Hematopoietic multipotent progenitor cell treated with erythropoietin and hydrocortisone succinate and interleukin-3 and kit ligand, for 6 days (in vitro differentiated cells): ENCODE measurements at places on chromosomes 11 and 22.

DNA sequence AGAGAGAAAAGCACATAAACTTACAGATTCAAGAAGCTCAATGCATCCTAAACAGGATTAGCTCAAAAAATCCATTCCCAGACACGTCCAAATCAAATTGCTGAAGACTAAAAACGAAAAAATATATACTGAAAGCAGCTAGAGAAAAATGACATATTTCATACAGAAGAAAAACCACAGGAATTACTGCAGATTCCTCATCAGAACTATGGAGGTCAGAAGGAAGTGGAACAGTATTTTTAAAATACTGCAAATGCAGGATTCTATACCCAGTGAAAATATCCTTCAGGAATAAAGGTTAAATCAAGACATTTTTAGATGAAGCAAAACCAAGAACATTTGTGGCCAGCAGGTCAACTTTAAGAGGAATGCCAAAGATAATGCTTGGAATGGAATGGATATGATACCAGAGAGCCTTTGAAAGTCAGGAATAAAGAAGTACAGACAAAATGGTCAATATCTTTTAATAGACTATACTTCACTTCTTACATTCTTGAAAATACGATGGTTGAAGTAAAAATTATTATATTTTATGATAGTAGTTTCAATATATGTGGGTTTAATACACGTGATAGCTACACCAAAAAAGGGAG, 352.9 kb downstream of the CTTN start:
- DNase-seq: no peak

GRCh38 chr11:122248939-122249338, 132.9 kb upstream of the BLID start:
- no peak for DNase-seq

DNA sequence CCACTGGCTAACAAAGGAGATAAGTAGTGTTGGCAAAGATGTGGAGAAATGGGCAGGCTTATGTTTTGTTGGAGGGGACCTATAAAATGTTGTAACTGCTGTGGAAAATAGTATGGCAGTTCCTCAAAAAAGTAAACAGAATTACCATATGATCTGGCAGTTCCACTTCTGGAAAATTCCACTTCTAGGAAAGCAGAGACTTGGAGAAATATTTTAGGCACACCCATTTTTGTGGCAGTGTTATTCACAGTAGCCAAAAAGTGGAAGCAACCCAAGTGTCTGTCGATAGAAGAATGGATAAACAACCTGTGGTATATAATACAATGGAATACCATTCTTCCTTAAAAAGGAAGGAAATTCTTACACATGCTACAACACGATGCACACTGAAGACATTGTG, 57.0 kb upstream of the ADORA2A start:
- DNase-seq: no peak

- peak; percentile 21 for DNase-seq
These were observed at the start of gene SCN4B for GRCh38 chr11:118152552-118153471. Gene SCN4B, minus strand, starts transcription at chr11:118152823. Its CDS starts 150 bp downstream, at chr11:118152673.

DNA sequence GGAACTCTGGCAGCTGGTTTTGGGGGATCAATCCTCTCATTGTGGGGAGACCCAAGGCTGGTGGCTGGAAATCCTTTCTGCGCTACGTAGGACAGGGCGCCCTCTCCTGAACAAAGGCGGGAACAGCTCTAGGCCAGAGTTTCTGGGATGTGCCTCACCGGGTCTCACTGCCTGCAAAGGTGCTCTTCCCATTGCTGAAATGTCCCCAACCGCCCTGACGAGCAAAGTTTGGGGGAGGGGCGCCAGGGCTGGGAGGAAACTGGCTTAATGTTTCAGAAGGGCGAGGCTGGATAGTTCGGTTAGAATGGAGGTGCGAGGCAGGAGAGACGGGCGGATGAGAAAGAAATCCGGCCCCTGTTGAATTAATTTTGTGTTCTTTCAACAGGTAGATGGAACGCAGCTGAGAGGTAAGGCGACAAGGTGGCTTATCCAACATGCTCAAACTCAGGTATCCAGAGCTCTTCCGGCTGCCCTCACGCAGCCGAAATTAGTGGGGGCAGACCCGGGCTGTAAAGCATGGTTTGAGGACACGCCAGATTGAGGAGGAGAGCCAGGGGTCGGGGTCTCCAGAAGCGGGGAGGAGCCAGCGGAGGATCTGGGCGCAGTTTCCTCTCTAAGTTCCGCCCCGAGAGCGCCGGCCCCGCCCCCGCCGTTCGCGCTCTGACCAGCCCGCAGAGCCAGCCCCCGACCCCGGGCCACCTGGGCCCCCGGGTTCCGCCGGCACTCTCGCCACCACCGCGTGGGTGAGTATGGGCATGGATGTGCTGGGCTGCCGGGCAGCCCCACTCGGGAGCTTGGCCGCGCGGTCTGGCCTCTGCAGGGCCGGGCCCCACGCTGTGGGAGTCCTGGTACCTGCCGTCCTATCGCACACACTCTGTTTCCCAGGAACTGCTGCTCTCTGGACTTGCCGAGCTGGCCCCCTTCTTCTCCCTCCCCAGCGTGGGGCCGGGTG, at the start of gene PGAP2:
TSS of gene PGAP2 (plus strand) at position 652 of the 952 bp plus-strand sequence. CDS start 2,700 bp downstream, outside the sequence.
- DNase-seq: peak; percentile 89

- DNase-seq: no peak
These were observed 16.3 kb downstream of the LDHAL6A start for GRCh38 chr11:18471995-18472394.

GRCh38 chr11:57434640-57435546, 8.0 kb upstream of the SLC43A3 start:
- no peak for DNase-seq

DNA sequence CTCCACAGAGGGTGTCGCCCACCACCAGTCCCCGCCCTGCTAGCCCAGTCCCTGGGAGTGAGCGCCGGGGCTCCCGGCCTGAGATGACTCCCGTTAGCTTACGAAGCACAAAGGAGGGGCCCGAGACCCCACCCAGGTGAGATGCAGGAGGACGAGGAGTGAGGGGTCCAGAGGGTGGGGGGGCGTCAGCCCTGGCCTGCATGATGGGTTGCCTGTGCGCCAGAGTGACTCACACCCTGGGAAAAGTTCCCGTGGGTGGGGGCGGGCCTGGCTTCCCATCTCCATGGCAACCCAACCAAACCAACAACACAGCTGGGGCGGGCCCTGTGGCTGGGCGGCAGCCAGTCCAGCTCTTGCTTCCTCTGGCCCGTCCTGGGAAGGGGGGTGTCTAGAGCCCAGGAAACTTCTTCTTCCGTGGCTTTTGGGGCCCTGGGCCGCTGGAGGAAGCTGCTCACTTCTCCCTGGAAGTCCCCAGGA, 4.5 kb downstream of the GAS2L1 start:
- DNase-seq: peak; percentile 93

DNA sequence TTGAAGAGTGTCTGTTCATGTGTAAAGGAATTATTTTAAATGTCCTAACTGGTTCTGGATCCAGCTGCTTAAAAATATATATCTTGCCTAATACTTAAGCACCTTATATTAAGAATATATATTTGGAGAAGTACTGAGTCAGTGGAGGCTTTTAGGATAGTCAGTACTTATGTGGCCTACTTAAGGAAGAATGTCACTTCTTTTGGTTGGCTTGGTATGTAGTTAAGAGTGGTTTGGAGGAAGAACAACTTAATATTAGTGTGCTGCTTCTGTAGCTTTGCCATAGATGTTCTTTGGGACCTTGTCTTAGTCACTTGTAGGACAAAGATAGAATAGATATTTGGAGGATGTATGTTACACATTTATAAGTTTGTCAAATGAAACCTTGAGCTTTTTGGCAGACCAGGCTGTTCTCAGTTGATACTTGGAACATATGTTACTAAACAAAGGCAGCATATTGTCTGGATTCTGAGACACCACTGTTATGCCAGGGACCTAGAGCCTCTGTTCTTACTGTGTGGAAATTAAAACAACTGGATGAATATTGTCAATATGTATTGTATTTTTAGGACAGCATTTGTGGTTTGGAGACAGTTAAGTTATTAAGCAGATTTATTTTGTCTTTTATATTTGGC, 4.9 kb downstream of the HIPK3 start:
- DNase-seq: peak; percentile 14

DNA sequence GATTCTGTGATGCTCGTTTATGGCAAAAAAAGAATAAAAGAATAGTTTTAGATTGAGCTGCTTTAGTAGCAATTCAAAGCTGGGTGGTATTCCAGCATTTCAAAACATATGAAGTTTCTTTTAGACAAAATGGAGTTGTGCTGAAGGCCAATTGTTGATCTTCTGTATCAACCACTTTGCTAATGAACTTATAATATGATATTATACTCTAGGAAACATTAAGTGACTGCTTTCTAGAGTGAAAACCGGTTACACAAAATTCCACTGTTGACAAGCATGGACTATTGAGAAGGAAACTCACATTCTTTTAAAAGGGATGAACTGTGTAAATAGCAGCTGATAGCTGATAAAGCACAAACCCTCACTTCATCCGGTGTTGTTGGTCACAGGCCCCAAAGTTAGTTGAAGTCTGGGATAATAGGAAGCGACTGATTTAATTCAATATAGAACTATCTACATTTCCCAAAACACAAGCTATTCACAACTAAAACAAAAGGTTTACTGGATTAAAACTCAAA, 255.1 kb downstream of the CADM1 start:
- DNase-seq: no peak

GRCh38 chr11:68312117-68312779, at the start of gene LRP5:
Gene LRP5, plus strand, starts transcription at chr11:68312591. Its CDS starts 124 bp downstream, at chr11:68312715.
- peak; percentile 57 for DNase-seq

DNA sequence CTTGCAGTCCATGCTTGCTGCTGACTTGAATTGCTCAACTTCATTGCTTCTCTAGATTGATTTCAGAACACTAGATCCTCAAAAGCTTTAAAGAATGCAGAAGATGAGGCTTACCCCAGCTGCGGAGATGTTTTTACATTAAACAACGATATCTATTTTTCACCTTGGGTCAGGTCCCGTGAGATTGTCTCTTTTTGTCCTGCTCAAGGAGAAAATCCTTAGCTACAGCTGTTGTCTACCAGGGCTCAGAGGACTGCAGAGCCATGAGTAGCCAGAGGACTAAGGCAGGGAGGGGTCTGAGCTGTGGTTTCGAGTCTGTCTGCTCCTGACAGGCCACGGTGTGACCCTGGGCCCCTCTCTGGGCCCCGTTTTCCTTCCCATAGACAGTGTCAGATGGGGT, 51.4 kb downstream of the PKNOX2 start:
- DNase-seq: no peak

DNA sequence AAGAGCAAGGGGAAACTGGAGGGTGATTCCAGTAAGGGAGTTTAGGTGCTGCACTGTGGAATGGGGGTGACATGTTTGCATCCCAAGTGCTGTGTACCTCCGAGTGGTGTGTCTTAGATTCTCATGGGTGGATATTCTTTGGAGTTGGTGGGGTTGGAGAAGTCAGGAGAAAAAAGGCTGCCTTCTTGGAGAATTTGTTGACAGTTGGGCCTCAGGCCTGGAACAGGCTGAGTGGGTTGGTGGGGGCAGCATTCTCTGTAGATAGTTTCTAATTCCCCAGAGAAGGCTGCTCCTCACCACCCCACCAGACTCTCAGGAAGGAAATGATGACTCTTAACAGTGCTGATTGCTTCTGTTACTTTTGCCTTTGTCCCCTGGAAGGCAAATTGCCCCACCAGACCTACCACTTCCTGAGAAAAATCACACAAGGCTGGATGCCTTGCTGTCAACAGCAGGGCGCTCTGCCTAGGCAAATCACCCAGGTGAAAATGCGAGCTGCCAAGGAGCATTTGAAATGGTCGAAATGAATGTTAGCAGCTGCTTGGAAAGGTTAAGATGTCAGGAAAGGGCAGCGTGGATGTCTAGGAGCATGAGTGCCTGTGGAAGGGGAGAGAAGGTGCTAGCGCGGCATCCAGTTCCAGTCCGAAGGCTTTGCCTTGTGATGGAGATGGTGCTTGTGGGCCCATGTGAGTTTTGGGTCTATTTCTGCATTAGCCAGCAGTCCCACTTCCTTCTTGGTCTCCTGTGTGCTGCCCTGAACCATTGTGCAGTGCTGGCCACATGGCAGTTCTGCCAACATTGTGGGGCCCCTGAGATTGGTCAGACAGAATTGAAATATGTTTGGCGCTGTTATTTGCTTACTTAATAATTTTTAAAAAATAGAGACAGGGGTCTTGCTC, 29.7 kb upstream of the SORL1-AS1 start:
- peak; percentile 47 for DNase-seq

GRCh38 chr22:44024288-44024921, at the start of gene PARVB:
Gene PARVB, plus strand, starts transcription at chr22:44024302. Its CDS starts 38 bp downstream, at chr22:44024340.
- peak; percentile 58 for DNase-seq

- no peak for DNase-seq
These were observed 16.0 kb upstream of the MIF start for GRCh38 chr22:23878219-23878618.

DNA sequence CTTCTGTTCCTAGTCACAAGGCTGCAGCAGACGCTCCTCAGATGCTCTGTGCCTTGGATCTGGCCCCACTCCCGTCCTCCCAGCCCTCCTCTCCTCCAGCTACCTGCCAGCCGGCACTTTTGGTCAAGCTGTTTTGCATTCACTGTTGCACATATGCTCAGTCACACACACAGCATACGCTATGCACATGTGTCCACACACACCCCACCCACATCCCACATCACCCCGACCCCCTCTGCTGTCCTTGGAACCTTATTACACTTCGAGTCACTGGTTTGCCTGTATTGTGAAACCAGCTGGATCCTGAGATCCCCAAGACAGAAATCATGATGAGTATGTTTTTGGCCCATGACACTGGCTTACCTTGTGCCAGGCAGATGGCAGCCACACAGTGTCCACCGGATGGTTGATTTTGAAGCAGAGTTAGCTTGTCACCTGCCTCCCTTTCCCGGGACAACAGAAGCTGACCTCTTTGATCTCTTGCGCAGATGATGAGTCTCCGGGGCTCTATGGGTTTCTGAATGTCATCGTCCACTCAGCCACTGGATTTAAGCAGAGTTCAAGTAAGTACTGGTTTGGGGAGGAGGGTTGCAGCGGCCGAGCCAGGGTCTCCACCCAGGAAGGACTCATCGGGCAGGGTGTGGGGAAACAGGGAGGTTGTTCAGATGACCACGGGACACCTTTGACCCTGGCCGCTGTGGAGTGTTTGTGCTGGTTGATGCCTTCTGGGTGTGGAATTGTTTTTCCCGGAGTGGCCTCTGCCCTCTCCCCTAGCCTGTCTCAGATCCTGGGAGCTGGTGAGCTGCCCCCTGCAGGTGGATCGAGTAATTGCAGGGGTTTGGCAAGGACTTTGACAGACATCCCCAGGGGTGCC, 109.8 kb downstream of the BCR start:
- DNase-seq: peak; percentile 72

GRCh38 chr22:39117585-39118191, 20.6 kb downstream of the APOBEC3H start:
- DNase-seq: peak; percentile 86

GRCh38 chr22:47586038-47586437, 823.6 kb downstream of the TBC1D22A start:
- no peak for DNase-seq
